ENCODE measurements at places on chromosomes 3 and 15. TPM values are rescaled to one million over a fixed set of nuclear protein-coding genes. Genes with fewer than 3 reads are reported as not detected.

SPATA12 gene
- total RNA-seq, result not detected

DNAH1 gene
- 62.5 TPM for total RNA-seq

- no peak overlapping the region for H3K4me3 ChIP-seq
- H3K27ac ChIP-seq, result no peak overlapping the region
- H3K27me3 ChIP-seq, result no peaks in the 10 kb centered on the region
- H3K36me3 ChIP-seq, result no peaks in the 10 kb centered on the region
- H3K4me1 ChIP-seq, result no peaks in the 10 kb centered on the region
- DNase-seq, result no peak
Measured at GRCh38 chr3:64836097-64836496, 148.3 kb upstream of the ADAMTS9 start.

DNA sequence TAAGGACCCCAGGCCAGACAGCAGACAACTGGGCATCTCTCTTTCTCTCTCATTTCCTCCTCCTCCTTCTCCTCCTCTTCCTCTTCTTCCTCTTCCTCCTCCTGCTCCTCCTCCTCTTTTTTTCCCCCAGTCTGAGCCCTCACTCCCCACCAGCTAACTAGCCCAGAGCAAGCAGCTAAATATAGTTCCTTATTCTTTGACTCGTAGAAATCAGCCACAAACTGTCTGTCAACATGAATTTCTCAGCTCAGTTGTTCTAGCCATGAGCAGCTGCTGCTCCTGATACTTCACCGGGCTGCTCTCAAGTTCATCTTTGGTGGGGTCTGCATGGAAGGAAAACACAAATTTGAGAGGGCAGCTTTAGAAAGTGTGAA is 19.2 kb upstream of the LOXL1 start:
- H3K36me3 ChIP-seq, result no peaks in the 10 kb centered on the region
- no peak overlapping the region for H3K4me3 ChIP-seq
- no peak for DNase-seq
- no peaks in the 10 kb centered on the region for H3K27me3 ChIP-seq
- no peaks in the 10 kb centered on the region for H3K4me1 ChIP-seq

GRCh38 chr3:21013566-21013965 is 737.4 kb downstream of the ZNF385D start:
- H3K27ac ChIP-seq, result no peak overlapping the region
- H3K4me1 ChIP-seq, result no peaks in the 10 kb centered on the region
- no peak for DNase-seq
- no peak overlapping the region for H3K4me3 ChIP-seq
- no peaks in the 10 kb centered on the region for H3K27me3 ChIP-seq
- no peaks in the 10 kb centered on the region for H3K36me3 ChIP-seq

DNA sequence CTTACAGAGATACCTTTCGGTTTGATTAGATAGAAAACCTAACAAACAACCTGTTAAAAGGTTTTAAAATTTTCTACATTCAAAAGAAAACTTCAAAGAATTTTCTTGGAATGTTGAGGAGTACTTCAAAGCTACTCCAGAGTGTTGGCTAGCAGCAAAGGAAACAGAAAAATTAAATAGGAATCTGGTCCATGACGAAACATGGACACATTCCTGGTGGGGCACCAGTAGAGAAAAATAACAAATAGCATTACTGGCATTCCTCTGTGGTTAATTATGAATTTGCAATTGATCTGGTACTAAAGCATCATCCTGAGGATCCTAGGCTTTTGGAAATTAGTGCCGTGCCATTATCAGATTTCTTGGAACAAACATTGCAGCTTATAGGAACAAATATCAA is 59.5 kb upstream of the DPPA4 start:
- DNase-seq, result no peak
- H3K27ac ChIP-seq, result no peak overlapping the region
- no peaks in the 10 kb centered on the region for H3K27me3 ChIP-seq
- H3K4me3 ChIP-seq, result no peak overlapping the region
- no peaks in the 10 kb centered on the region for H3K4me1 ChIP-seq

Data from naive thymus-derived CD4-positive, alpha-beta T cell (primary cell).